ENCODE measurements at places on chromosomes 6 and 20. TPM values are rescaled to one million over a fixed set of nuclear protein-coding genes. Genes with fewer than 3 reads are reported as not detected.

The TMEM170B gene
- total RNA-seq, result 3.7 TPM

DNA sequence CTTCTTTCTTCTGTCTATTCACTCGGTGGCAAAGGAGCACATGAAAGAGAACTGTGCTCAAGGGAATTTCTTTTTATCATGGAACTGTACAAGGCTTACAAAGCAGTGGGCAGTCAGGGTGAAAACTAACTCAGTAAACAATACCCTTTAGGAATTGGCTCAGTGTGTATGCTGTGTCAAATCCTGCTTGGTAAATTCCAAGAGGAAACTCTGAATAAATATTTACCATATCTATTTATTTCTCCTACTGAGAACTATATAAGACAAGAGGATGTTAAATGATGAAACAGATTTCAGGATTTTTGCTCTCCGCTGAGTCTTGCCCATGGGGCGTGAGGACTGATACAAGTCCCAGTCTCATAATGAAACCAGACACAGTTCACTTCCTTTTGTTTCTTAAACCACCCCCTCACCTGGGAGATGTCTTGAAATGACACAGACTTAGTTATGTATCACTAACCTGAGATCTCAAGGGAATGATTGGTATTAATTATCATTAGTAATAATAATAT is 188.8 kb downstream of the BACH2 start:
- peaks cover 11% of the 10 kb centered on the region for H3K27me3 ChIP-seq
- H3K27ac ChIP-seq, result no peak overlapping the region

- DNase-seq, result no peak
- peaks cover 59% of the 10 kb centered on the region for H3K4me1 ChIP-seq
- H3K27ac ChIP-seq, result peak overlapping the region; percentile 94
- H3K4me3 ChIP-seq, result no peak overlapping the region
- H3K27me3 ChIP-seq, result no peaks in the 10 kb centered on the region
Measured at GRCh38 chr20:44495802-44496481, 20.3 kb downstream of the TTPAL start.

The HRH3 gene
- total RNA-seq, result not detected

DNA sequence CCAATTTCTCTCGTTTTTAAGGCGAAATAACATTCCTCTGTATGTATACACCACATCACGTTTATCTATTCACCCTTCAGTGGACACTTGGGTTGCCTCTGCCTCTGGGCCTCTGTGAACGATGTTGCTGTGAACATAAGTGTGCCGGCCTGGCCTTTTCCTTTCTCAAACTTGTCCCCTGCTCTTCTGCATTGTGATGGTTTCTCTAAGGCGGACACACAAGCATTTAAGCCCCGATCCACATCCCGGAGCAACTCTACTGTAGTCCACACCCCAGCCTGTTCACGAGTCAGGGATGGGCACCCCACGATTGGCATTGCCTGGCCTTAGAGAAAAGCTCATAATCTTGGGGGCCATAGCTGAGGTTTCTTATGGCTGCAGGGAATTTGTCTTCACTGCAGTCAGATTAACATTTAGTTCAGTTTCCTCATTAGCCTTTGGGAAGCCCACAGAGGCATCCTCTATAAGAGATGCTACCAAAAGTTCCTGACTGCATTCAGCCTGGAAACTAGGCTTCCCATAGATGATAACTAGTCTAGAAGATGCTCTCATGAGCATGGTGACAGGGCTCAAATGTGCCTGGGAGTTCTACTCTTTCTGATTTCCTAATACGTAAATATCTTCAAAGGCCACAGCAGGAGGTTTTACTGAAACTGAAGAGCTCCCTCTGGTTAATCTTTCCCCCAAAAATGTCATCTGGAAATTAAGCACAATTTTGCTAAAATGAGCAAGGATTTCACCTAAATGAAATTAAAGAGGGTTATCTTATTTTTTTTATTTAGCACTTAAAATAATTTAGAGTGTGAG is 762 bp downstream of the ZC3H12D start:
- H3K27ac ChIP-seq, result peak overlapping the region; percentile 48
- H3K27me3 ChIP-seq, result no peaks in the 10 kb centered on the region
- peaks cover 42% of the 10 kb centered on the region for H3K4me1 ChIP-seq
- H3K36me3 ChIP-seq, result no peaks in the 10 kb centered on the region
- no peak overlapping the region for H3K4me3 ChIP-seq
- DNase-seq, result peak; percentile 67

DNA sequence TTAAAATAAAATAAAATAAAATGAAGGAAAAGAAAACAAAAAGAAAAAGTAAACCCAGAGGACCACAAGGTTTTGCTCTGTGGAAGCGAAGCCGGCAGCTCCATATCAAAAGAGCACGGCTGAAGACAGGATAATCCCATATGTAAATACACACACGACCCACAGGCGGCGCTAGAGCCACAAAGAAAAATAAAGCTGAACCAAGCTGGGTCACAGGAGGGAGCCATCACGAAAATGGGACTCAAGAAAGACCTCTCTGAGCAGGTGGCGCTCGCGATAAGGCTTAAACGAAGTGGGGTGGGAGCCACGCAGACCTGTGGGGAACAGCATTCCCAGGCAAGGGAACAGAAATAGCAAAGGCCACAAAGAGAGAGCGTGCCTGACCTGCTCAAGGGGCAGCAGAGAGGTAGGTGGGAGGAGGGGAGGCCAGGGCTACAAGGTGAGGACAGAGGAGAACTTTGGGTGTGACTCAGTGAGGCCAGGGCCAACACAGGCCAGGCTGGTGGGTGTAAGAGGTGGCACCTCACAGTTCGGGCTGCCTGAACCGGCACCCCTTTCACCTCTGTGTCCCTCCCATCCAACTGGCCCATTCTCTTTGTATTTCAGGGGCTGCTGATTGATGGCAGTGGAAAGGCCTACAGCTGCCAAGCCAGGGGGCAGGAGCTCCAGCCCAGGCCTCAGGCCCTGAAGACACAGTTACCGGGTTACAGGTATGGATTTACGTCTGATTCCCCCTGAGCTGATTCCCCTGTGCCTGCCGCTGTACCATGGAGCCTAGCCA is 26.0 kb downstream of the PTGIS start:
- H3K4me1 ChIP-seq, result peaks cover 8% of the 10 kb centered on the region
- H3K27me3 ChIP-seq, result no peaks in the 10 kb centered on the region
- no peak overlapping the region for H3K27ac ChIP-seq
- no peak overlapping the region for H3K4me3 ChIP-seq
- no peak for DNase-seq

- no peaks in the 10 kb centered on the region for H3K4me1 ChIP-seq
- no peaks in the 10 kb centered on the region for H3K27me3 ChIP-seq
- H3K36me3 ChIP-seq, result no peaks in the 10 kb centered on the region
- no peak for DNase-seq
- no peak overlapping the region for H3K27ac ChIP-seq
Measured at GRCh38 chr6:44527181-44527580, 139.7 kb downstream of the CDC5L start.

DNA sequence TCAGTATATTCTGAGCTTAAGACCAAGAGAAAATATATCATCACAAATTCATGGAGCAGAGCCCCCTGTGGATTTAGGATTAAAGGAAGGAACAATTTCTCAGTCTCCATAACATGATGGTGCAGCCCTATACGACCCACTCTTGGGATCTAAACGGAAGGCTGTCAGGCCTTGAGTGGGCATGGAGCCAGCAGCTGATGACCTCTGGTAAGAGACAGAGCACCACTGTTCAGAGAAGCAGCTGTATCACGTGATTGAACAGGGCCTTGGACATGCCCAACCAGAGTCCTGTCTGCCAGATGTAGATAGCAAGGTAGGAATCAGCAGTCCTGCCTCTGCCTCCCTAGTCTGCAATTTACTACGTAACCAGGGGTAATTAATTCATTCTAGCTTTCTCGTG is 259.4 kb upstream of the POU3F2 start:
- H3K27me3 ChIP-seq, result no peaks in the 10 kb centered on the region
- H3K4me3 ChIP-seq, result no peak overlapping the region
- no peak overlapping the region for H3K27ac ChIP-seq
- DNase-seq, result no peak

DNA sequence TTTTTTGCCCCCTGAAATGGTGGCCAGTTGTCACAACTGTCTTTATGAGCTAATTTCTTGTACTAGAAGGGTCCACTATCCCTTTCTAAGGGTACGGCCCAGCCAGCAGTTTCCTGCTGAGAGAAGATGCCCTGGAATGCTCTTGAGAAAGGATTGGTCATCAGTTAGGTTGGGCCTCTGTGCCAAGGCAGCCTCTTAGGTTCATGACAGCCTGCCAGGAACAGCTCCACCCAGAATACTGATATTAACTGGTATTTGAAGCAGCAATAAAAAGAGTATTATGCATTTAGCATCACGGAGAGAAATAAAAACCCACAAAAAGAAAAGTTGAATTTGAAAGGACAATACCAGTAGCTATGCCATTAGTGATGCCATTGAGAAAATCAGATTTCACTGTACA is 9.0 kb upstream of the HINT3 start:
- H3K27me3 ChIP-seq, result no peaks in the 10 kb centered on the region
- H3K36me3 ChIP-seq, result no peaks in the 10 kb centered on the region
- H3K4me1 ChIP-seq, result peaks cover 62% of the 10 kb centered on the region
- DNase-seq, result no peak
- peak overlapping the region; percentile 90 for H3K27ac ChIP-seq

- no peak overlapping the region for H3K4me3 ChIP-seq
- peaks cover 2% of the 10 kb centered on the region for H3K4me1 ChIP-seq
- DNase-seq, result no peak
- no peak overlapping the region for H3K27ac ChIP-seq
- no peaks in the 10 kb centered on the region for H3K36me3 ChIP-seq
- peaks cover 9% of the 10 kb centered on the region for H3K27me3 ChIP-seq
Measured at GRCh38 chr6:114520976-114521375, 178.2 kb upstream of the HS3ST5 start.

The LRRC73 gene
- 0.40 TPM for total RNA-seq

DNA sequence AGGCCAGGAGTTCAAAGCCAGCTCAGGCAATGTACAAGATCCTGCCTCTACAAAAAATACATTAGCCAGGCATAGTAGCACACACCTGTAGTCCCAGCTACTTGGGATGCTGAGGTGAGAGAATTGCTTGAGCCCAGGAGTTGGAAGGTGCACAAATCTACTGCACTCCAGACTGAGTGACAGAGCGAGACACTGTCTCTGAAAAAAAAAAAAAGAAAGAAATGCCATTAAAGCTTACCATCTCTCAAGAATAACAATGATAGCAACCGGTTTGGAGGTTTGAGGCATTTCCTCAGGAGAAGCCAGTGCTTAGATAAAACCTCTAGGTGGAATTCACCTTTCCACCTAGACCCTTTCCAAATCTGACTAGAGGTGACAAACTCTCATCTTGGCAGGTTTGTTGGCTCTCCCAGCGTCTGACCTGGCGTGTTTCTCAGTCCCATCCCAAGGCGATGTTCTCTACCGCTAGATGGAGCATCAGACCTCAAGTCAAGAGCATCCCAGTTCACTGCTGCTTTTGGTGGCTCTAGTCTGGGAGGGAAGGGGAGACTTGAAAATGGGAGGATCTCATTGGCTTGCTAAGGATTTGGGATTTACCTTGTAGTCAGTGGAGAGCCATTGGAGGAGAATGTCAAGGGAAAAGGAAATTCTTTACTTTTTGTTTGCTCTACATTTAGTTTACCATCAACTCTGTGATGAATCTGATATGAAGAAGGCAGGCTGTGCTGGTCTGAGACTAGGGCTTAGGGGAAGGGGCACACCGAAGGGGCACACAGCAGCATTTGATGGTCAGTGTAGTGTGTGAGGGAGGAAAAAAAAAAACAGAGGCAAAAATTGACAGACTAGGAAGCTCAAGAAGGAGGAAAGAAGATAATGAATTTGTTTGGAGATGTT is 67.9 kb downstream of the NCOA7 start:
- H3K27me3 ChIP-seq, result no peaks in the 10 kb centered on the region
- H3K36me3 ChIP-seq, result peaks cover 7% of the 10 kb centered on the region
- peak overlapping the region; percentile 5 for H3K27ac ChIP-seq
- DNase-seq, result no peak

DNA sequence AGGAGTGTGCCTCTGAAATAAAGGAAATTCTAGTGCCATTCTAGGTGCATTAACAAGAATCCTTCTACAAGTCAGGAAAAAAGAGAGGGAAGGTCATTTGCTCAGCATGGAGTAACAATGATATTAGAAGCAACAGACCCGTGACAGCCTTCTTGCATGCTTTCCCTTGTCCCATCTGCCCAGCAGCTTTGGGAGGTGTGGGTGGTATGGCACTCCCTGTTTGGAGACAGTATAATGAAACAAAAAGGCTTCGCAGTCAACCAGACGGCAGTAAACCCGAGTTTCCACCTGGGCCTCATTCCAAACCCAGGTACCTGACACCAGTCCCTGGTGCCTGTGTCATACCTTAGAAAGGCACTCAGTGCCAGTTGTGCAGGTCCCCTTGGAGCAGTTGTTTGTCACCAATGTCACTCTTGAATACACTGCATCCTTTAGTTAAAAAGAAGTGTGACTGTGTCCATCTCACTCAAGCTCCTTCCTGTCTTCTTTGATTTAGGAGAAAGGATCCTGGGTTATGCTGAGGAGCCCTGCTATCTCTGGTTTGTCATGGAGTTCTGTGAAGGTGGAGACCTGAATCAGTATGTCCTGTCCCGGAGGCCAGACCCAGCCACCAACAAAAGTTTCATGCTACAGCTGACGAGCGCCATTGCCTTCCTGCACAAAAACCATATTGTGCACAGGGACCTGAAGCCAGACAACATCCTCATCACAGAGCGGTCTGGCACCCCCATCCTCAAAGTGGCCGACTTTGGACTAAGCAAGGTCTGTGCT is 14.7 kb downstream of the STK35 start:
- peaks cover 11% of the 10 kb centered on the region for H3K4me1 ChIP-seq
- no peaks in the 10 kb centered on the region for H3K27me3 ChIP-seq
- DNase-seq, result no peak
- no peak overlapping the region for H3K4me3 ChIP-seq

The TNFRSF6B gene
- total RNA-seq, result 0.84 TPM

The NRN1 gene
- total RNA-seq, result 0.21 TPM

DNA sequence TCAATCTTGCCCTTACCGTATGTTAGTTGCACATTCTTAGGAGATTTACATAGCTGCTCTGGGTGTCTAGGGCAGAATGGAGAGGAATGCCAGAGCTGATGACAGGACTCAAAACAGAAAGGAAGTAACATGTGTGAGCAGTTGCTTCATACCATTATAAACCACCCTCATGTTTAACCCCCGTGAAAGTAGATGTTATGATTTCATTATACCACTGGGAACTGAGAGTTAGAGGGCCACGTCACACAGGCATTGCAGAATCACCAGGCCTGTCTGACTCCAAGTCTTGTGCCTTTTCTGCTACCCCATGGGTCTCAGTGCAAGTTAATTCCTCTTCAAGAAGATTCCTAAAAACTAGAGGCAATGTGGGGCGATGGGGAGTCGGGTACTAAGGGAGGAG is 23.5 kb upstream of the SIM1 start:
- peaks cover 12% of the 10 kb centered on the region for H3K4me1 ChIP-seq
- H3K27me3 ChIP-seq, result no peaks in the 10 kb centered on the region
- DNase-seq, result no peak
- H3K4me3 ChIP-seq, result no peak overlapping the region
- no peaks in the 10 kb centered on the region for H3K36me3 ChIP-seq

GRCh38 chr6:149905371-149905910 is 7.5 kb upstream of the RAET1E start:
- DNase-seq, result peak; percentile 66
- no peak overlapping the region for H3K4me3 ChIP-seq
- no peak overlapping the region for H3K27ac ChIP-seq
- peaks cover 2% of the 10 kb centered on the region for H3K36me3 ChIP-seq

The MMP24 gene
- total RNA-seq, result 0.63 TPM

The MEI4 gene
- not detected for total RNA-seq

The SRSF12 gene
- total RNA-seq, result 3.7 TPM

All from osteocyte (in vitro differentiated cells).